Stimulated activated CD4-positive, alpha-beta T cell treated with anti-CD3 and anti-CD28 coated beads, Interleukin-12 subunit alpha, Interleukin-12 subunit beta, amount 100 ng/mL, for 4 hours (primary cell): ENCODE measurements at places on chromosomes 2 and 18.

GRCh38 chr2:38398739-38399138 lies 21.7 kb upstream of the ATL2 start:
- DNase-seq, result no peak

DNA sequence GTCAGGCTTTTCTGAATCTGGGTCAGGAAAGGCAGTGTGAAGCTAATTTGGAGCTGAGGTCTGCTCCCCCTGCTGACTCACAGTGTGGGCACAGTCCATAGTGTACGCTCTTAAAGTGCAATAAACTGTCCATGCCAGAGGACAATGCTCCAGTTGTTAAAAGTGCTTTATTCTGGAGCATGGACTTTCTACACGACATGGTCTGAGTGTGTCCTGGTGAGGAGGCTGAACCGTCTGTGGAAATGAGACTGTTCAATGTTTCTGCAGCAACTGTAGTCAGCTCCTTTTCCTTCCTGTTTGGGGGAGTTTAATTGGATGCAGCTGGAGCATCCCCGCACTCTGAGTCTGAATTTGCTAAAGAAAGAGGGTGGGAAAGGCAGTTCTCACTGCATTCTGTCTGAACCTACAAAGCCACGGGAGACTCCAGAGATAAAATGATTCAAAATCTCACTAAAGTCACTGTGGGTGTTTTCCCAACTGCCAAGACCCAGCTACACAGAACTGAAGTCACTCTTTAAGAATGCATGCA lies 110.2 kb upstream of the TRIB2 start:
- DNase-seq, result no peak

DNA sequence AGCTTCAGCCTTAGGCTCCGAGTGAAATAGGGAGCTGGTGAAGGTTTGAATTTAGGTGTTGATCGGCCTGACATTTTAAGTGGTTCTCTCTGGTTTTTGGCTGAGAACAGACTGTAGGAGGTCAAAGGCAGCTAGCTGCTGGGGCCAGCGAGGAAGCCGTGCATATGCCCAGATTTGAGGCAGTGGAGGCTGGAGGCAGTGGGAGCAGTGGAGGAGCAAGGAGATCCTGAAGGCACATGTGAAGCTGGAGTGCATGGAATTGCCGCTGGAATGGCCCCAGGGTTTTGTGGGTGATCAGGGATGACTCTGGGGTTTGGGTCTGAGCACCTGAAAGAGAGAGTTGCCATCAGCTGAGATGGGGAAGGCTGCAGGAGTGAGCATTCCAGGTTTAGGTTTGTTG lies 25.1 kb downstream of the STEAP3 start:
- no peak for DNase-seq

DNA sequence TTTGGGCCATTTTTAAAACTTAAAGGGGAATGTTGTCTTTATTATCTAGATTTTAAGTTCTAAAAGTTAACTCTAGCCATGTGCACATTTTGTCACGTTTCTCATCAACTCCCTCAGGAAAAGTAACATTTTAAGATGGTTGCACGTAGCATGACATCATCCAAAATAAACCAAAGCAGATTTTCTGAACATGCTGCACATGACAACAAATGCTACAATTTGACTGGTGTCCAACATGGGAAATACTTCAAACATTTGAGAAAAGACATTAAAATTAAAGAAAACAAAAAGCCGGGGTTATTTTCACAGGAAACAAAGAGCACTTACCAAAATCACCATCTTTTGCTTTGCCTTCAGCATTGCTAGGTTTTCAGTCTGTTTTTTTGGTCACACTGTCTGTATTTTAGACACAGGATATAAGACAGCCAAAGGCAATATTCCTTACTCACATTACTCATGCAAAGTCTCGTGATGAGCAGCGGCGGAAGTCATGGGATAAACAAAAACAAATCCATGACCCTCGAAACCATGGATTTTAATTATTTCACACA lies 51.3 kb upstream of the RND3 start:
- no peak for DNase-seq

GRCh38 chr18:10946058-10946457 lies 203.3 kb downstream of the PIEZO2 start:
- no peak for DNase-seq

- no peak for DNase-seq
These were observed 281.6 kb upstream of the TANK start for GRCh38 chr2:160878618-160879017.
